ENCODE measurements at places on chromosomes 7 and 10. TPM values are rescaled to one million over a fixed set of nuclear protein-coding genes. Genes with fewer than 3 reads are reported as not detected.

The CDC14C gene
- not detected for total RNA-seq

The UPK3BL2 gene
- 14.1 TPM for total RNA-seq

The ZNF365 gene
- total RNA-seq, result not detected

The CPA1 gene
- total RNA-seq, result not detected

The HOXA9 gene
- total RNA-seq, result not detected

The MSMB gene
- not detected for total RNA-seq

The CCSER2 gene
- 45.6 TPM for total RNA-seq

The ZNF722 gene
- not detected for total RNA-seq

- peaks cover 58% of the 10 kb centered on the region for H3K36me3 ChIP-seq
- peak overlapping the region; percentile 84 for H3K4me3 ChIP-seq
- H3K27ac ChIP-seq, result peak overlapping the region; percentile 97
- DNase-seq, result peak; percentile 87
Measured at GRCh38 chr10:14588084-14588937, 186.4 kb downstream of the FAM107B start.

DNA sequence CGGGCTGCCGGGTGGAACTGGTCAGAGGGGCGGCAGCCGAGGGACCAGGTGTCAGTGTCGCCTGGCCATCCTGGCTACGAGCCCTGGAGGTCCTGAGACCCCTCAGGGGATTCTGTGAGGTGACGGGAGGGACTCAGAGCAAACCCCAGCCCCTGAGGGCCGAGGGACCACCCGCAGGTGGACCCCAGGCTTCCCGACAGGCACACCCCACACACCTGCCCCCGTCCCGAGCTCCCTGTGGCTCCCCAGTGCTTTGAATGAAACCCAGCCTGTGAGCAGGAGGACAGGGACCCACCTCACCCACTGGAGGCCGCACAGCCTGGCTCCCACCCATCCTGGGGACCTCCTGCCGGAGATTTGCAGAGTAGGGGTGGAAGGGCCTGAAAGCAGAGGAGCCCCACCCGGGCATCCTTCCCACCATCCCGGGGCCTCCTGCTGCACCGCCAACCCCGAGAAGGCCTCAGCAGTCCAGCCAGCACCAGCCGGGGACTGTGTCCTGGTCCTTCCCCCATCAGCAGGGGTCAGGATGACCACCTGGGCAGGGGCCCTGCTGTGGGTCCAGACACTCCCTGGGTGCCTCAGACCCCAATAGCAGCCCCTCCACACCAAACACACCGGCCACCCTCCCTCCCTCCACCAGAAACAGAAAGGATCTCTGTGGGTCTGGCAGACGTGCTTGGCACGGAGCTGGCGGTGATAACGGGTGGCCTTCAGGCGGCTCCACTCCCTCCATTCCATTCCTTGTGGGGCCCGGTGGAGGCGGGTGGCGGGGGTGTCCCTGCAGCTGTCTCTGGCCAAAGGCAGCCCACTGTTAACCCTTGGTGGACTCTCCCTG lies 13.9 kb downstream of the VENTX start:
- DNase-seq, result no peak
- no peaks in the 10 kb centered on the region for H3K4me1 ChIP-seq
- peaks cover 5% of the 10 kb centered on the region for H3K27me3 ChIP-seq
- no peak overlapping the region for H3K27ac ChIP-seq
- no peak overlapping the region for H3K4me3 ChIP-seq

DNA sequence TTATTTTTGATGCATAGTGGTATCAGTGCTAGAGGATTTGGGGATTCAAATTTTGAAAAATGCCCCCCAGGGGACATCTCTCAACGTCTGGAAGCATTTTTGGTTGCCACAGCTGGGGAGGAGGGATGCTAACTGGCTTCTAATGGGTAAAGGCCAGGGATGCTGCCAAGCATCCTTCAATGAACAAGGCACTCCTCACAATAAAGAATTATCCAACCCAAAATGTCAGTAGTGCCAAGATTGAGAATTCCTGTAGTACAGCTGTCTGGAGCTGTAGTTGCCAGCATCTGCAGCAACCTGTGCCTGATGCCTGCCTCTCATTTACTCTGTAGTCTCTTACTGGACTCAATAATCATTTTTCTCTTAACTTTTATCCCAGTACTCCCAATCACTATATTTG lies 53.5 kb downstream of the SEPTIN7 start:
- DNase-seq, result no peak
- H3K4me1 ChIP-seq, result peaks cover 11% of the 10 kb centered on the region
- H3K27me3 ChIP-seq, result no peaks in the 10 kb centered on the region
- peaks cover 29% of the 10 kb centered on the region for H3K36me3 ChIP-seq
- H3K4me3 ChIP-seq, result no peak overlapping the region

DNA sequence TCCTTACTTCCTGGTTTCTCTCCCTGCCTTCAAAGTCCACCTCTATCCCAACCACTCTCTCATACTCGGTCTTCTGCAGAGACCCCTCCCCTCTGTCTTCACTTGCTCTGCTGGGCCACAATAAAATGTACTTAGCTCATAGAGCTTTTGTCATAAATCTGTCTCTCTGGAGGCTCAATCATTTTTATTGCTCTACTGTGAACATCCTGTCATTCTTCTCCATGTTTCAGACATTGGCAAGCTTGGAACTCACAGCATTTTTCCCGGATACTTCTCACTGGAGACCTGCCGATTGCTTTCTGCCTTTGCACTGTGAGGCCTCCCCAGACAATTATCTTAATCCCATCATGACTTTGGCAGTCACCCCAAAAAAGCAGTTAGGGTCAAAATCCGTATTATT lies 192.3 kb upstream of the ZMIZ1 start:
- H3K4me3 ChIP-seq, result no peak overlapping the region
- no peaks in the 10 kb centered on the region for H3K36me3 ChIP-seq
- peaks cover 13% of the 10 kb centered on the region for H3K27me3 ChIP-seq
- no peak overlapping the region for H3K27ac ChIP-seq
- H3K4me1 ChIP-seq, result peaks cover 2% of the 10 kb centered on the region
- DNase-seq, result no peak

DNA sequence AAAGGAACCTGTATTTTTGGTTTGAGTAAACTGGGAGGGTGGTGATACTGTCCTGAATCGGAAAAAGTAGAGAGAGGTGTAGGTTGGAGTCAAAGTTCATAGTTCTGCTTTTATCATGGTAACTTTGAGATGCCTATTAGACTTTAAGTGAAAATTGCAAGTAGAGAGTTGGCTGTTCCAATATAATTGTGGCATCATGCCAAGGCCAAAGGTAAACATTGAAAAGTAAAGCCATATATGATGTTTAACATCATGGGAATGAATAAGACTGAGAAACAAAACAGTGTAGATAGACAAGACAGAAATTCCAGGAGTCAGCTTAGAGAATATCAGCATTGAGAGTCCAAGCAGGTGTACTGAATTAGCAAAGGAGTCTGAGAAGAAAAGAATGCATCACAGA lies 570.9 kb downstream of the HTR7 start:
- H3K36me3 ChIP-seq, result no peaks in the 10 kb centered on the region
- no peak for DNase-seq
- H3K4me1 ChIP-seq, result no peaks in the 10 kb centered on the region
- no peak overlapping the region for H3K27ac ChIP-seq

DNA sequence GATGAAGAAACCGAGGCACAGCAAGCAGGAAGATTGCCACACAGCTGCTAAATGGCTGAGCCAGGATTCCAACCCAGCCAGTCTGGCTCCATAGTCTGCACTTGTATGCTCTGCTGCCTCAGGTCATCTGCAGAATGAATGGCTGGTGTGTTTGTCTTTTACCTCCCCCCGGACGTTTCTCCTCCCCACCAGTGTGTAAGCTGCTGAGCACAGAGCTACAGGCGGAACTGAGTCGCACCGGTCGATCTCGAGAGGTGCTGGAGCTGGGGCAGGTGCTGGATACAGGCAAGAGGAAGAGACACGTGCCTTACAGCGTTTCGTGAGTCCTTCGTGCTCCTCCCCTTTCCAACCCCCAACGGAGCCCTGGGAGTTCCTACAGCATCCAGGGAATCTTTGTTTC lies 2.6 kb downstream of the CNPY4 start:
- H3K4me3 ChIP-seq, result no peak overlapping the region
- H3K27ac ChIP-seq, result no peak overlapping the region
- no peaks in the 10 kb centered on the region for H3K27me3 ChIP-seq
- H3K4me1 ChIP-seq, result peaks cover 28% of the 10 kb centered on the region
- H3K36me3 ChIP-seq, result peaks cover 18% of the 10 kb centered on the region

DNA sequence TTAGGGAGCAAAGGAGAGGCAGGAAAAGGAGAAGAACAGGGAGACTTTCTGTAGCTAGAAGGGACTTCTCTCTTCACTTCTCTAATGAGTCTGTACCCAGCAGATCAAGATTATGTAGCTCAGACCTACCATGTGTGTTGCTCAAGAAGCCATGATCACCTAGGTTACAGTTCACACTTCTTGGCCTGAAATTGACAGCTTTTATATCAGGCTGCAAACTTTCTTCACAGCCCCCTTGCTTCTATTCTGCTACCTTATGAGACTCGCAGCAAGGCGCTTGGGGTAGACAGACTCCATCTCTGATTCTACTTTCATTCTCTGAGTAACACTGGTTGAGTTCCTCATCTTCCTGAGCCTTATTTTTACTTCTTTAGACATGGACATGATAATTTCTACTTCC lies 19.6 kb upstream of the GIMAP2 start:
- H3K27ac ChIP-seq, result peak overlapping the region; percentile 93
- peaks cover 14% of the 10 kb centered on the region for H3K36me3 ChIP-seq
- DNase-seq, result peak; percentile 72
- peaks cover 75% of the 10 kb centered on the region for H3K4me1 ChIP-seq

DNA sequence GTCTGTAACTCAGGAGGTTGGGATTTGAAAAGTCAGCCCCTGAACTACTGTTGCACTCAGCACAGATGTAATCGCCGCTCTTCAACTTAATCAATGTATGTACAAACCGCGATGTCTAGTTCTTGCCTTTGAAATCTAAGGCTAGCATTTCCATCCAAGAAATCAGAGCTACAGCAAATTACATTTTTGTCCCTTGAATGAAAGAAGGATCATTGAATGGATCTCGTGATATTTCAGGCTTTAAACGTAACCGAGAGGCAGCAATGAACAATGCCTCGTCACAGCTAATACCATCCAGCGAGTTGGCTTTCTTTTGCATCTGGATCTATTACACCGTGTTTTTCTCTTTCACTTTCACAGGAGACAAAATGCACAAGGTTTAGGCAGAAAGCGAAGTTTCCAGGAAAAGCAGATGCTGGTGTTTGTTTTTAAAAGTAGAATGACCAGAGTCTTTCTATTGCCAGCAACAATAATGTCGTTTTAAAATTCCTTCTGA lies 5.5 kb downstream of the SKIDA1 start:
- H3K27ac ChIP-seq, result no peak overlapping the region
- peak overlapping the region; percentile 87 for H3K4me3 ChIP-seq
- H3K36me3 ChIP-seq, result no peaks in the 10 kb centered on the region
- H3K27me3 ChIP-seq, result peaks cover 60% of the 10 kb centered on the region
- peaks cover 47% of the 10 kb centered on the region for H3K4me1 ChIP-seq
- peak; percentile 78 for DNase-seq

DNA sequence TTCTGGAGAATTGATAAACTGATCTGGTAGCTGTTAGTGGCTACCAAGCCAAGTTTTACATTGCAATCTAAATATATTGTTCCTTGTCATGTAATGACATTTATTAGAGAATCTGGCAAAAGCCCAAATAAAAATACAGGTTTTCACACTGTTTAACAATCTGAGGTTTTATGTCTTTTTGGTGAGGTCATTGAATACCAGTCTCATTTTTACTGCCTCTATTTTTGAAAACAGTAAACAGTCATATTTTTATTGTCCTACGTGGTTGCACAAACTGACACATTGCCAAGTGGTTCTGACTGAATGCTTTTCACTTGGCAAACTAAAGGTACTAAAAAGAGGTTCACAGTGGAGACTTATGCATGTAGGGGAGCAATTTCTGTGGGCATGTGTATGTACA lies 157.5 kb downstream of the PRKG1 start:
- H3K4me1 ChIP-seq, result no peaks in the 10 kb centered on the region
- no peaks in the 10 kb centered on the region for H3K36me3 ChIP-seq
- DNase-seq, result no peak
- H3K27ac ChIP-seq, result no peak overlapping the region

DNA sequence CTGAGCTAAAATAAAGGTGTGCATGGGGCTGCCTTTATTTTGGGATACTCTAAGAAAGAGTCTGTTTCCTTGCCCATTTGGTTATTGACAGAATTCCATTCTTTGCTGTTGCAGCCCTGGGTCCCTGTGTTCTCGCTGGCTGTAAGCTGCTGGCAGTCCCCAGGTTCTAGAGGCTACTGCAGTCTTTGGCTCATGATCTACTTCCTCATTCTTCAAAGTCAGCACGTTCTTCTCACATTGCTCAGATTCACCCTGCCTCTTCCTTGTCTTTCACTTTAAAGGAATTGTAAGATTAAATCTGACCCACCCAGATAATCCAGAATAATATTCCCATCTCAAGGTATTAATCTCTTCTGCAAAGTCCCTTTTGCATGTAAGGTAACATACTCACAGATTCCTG lies 620.3 kb downstream of the CCSER2 start:
- H3K4me3 ChIP-seq, result no peak overlapping the region
- no peaks in the 10 kb centered on the region for H3K4me1 ChIP-seq
- peak; percentile 25 for DNase-seq
- no peaks in the 10 kb centered on the region for H3K36me3 ChIP-seq

DNA sequence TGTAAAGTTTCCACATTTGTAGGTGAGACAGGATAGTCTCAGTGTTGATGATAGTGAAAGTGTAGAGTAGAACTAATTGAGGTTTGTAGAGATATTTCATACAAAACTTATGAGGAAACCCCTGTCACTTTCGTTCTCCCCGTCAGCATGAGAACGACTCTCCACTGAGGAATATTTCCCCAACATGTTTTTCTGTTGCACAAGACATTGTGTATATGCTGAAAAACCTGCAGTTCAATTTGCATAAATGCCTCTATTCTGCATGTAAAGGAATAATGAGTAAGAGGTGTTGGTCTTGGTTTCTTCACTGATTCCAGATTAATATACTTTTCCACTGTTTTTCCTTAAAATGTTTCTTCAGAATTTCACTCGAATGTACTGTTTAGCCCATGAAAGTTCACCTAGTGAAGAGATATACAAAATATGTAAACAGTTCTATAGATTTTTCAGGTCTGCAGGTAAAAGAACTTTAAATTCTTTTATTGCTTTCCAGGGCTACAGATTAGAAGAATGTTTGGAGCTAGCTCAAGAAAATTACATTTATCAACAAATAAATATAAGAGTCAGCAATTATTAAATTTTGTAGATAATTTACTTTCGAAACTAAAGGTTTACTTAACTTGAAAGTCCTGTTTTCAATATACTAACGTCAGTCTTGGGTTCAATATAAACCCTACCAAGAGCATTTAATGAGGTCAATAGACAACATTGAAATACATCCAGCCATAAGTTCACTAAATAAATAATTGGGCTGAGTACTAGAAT lies 37.2 kb downstream of the HEPACAM2 start:
- no peaks in the 10 kb centered on the region for H3K4me1 ChIP-seq
- no peak overlapping the region for H3K27ac ChIP-seq
- H3K4me3 ChIP-seq, result no peak overlapping the region
- no peaks in the 10 kb centered on the region for H3K36me3 ChIP-seq
- peaks cover 41% of the 10 kb centered on the region for H3K27me3 ChIP-seq
- no peak for DNase-seq

DNA sequence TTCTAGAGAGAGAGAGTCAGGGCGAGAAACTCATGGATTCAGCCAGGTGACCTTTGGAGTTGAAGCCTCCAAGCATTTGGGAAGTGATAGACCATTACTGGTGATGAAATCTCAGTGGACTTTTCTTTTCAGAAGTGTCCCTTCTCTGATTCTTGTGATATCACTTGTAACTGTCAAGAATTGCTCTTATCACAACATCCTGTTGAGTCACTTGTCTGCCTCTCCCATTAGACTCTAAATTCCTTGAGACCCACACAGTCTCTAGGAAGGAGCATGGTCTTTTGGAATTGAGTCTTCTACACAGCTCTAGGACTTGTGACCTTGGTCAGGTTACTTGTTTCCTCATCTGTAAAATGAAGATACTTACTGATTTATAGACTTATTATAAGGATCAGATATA lies 81.0 kb downstream of the CFAP58 start:
- no peak overlapping the region for H3K4me3 ChIP-seq
- DNase-seq, result peak; percentile 12
- no peak overlapping the region for H3K27ac ChIP-seq
- peaks cover 18% of the 10 kb centered on the region for H3K27me3 ChIP-seq
